ENCODE measurements at places on chromosomes 3 and 15.

DNA sequence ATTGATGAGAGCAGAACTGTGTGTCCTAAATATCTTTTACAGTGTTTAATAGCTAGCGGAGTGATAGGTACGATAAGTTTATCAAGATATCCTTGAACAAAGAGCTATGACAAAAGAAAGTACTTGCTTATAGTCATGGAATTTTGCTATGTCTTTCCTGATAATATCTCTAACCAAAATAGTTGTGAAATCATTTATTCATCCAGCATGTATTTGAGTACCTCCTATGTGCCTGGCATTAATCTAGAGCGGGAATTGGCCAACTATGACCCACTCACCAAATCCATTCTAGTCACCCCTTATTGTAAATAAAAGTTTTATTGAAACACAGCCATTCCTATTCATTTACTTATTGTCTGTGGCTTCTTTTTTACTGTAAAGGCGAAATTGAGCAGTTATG is 46.6 kb downstream of the ZFAND6 start:
- DNase-seq, result no peak

DNA sequence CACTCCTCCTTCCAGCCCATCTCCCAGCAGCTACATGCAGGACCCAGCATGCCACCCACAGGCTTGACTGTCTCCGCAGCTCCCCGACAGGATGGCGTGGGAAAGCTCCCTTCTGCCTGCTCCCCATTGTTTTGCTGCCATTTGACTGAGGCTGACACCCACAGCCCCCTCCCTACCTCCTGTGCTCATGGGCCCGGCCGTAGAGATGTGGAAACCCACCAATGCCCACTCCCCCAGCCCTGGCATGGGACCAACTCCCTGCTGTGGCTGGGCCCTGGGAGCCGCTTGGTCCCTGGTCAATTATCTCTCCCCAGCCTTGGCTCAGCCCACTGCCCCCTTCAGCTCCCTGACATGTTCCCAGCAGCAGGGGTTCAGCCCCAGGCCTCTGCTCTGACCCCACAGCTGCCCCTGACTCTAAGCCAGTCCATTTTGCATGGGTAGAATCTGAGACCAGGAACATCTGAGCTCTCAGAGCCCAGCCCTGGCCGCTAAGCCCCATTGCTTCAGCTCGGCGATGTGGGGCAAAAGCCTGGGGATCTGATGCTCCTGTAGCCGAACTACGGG is 8.2 kb downstream of the C3orf22 start:
- DNase-seq, result no peak

GRCh38 chr3:124832782-124833709 is 54.1 kb downstream of the ITGB5 start:
- DNase-seq, result no peak

- DNase-seq, result no peak
Observed at GRCh38 chr15:66069751-66070150, 183.8 kb downstream of the MEGF11 start.

Data from CD4-positive, alpha-beta T cell treated with Interleukin-4 for 4 hours (primary cell).